ENCODE measurements at places on chromosomes 5 and 9.

- peak; percentile 32 for DNase-seq
Measured at GRCh38 chr9:90002397-90003271, 397.8 kb downstream of the GADD45G start.

DNA sequence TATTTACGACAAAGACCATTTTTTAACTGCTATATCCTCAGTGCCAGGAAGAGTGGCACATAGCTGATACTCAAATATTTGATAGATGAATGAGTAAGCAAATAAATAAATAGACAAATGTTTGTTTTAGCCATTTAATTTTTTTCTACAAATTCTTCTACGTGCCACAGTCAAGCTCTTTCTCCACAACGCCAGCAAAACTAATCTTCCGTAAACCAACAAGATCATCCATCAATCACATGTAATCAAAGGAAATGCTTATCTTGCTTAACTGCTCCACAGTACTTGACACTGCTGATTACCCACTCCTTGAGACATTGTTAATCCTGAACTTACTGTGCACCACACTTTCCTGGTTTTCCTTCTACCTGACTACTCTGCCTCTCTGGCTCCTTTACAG lies 136.7 kb downstream of the EDIL3 start:
- no peak for DNase-seq

DNA sequence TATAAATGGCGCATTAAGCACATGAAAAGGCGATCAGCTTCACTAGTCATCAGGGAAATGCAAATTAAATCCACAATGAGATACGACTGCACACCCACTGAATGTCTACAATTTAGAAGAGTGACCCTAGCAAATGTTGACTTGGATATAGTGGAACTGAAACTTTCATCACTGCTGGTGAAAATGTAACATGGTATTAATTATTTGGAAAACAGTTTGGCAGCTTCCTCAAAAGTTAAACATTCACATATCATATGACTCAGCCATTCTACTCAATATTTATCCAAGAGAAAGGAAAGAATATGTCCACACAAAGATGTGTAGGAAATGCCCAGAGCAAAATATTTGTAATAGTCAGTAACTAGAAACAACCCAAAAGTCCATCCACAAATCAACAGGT lies 146.5 kb downstream of the LPAR1 start:
- peak; percentile 68 for DNase-seq

DNA sequence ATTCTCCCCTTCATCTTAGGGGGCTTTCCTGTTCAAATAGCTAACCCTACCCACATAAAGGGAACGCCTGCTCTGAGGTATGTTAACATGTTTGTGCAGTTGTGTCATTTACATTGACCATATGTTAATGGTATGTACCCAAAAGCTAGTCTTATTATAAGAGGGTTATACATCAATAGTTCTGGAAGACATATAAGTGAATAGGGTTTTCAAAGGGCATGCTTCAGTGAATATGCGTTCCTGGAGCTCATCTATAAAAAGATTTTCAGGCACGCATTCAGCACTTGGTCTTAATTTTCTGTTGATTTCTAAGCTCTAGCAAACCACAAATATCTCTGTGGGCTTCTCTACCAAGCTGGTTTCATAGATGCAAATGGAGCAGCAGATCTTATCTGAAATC lies 766.1 kb downstream of the IRX1 start:
- DNase-seq = peak; percentile 84

GRCh38 chr5:27048510-27048909 lies 10.1 kb upstream of the CDH9 start:
- DNase-seq = no peak

DNA sequence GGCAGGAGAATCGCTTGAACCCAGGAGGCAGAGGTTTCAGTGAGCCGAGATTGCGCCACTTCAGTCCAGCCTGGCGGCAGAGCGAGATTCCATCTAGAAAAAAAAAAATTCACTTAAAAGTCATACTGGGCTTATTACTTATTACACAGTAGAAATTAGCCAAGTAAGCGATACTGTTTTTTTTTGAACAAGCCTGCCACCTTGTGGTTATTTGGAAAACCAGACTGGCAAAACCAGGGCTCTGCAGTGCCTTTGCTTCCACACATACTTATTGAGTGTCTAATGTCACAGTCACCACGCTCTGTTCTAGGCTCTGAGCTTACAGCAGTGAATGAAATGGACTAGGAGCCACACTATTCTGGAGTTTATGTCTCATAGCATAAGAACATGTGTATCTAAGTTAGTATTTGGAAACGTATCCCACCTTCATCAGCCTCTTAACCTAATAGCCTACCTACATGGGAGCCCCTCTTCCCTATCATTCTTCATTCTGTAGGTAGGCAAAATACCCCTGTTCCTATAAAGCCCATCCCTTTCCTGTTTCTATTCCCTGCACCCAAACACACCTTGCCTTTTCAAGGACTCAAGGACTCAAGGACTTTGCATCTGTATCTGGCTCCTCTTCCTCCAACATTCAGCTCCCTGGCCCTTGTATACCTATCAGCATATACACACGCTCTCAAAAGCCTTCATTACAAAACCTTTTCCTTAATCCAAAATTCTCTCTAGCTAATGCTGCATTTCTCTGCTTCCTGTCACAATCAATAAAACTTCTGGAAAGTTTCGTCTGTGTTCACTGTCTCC lies 13.9 kb upstream of the BASP1 start:
- DNase-seq = peak; percentile 81

GRCh38 chr5:40733879-40734563 lies 21.7 kb downstream of the TTC33 start:
- no peak for DNase-seq

GRCh38 chr9:13224366-13224765 lies 55.1 kb downstream of the MPDZ start:
- no peak for DNase-seq

DNA sequence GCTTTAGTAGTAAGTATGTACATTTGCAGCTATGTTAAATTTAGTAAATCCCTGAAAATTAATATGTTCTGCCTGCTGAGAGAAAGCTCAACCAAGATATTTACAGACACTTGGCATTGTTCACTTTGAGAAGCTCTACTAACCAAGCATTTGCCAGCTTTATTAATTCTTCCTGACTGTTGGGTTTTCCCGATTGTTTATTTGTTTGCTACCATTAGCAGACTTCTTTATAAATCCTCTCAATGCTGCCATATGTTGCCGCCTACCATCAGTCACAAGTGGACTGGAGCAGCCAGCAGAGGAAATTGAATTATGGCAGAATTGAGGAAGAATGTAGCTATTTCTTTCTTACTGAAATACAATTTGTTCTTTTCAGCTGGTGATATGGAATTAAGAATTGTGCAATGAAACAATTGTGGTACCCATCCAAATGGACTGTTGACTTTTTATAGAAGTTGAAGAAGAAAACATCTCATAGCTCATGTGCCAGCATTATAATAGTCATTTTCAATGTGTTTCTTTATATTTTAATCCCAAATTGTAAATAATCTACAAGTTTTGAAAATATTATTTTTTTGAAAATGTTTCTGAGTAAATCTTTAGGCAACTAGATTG lies 588.7 kb upstream of the CDH6 start:
- no peak for DNase-seq

DNA sequence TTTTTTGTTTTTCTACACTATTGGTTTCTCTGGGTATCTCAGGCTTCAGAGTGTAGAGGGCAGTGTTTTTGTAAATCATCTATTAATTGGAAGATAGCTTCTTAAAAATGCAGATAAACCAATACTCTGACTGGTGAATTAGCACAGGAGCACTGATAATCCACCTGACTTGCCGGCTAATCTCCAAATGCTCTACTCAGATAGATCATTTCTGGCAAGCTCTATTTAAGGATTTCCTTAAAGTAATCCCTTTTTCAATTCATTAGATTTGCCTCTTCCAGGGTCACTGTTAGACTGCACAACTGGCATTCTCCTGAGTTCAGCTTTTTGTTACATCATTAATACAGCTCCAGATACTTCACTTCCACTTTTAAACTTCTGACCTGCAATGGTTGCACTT lies 1390.3 kb upstream of the NUDT12 start:
- no peak for DNase-seq

DNA sequence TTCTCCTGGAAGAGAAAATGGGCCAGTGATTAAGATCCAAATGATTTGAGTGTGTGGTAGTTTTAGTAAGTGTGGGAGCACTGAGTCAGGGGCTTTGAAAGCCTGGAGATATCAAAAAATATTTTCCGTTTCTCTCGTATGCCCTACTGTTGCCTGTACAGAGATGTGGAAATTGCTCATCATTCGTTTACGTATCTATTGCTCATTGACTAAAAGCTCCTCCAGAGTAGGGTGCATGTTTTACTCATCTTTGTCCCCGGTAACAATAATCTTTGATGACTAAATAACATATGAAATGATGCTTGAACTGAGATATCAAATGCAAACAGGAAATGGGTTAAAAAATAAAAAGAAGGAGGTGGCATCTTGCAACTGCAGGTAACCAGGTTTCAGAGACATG lies 114.2 kb upstream of the FST start:
- DNase-seq = no peak

DNA sequence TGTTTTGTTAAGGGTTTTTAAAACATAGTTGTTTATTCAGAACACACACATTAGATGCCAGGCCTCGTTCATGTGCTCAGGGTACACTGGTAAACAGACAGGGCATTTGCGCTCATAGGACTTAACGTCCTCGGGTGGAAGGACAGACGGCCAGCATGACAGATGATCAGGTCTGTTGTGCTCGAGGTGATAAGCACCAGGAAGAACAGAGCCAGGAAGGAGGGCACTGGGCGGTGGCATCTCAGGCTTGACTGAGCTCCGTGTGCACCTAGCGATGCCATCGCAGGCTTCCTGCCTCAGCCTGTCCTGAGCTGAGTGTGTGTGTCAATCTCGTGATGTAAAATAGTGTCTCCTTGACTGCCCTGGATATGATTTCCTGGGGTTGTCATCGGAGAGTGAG lies 96.5 kb downstream of the EHMT1 start:
- no peak for DNase-seq

GRCh38 chr5:1443171-1443570 lies 2.1 kb downstream of the SLC6A3 start:
- DNase-seq = no peak

DNA sequence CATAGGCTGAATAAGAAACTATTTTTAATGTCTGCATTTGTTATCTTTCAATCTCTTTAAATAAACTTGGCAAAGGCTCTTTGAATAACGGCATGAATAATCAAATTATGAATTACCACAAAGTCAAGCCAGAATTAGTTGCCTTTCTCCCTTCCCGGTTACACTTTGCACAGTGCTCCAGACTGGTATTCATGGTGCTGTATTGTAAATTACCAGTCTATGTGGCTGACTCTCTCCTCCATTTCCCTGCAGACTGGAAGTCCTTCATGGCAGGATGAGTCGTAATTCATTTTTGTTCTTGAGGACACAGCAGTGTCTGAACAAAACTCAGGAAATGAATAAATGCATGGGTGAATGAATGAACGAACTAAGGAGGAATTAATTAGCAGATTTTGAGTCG lies 142.9 kb downstream of the GNA14 start:
- no peak for DNase-seq

DNA sequence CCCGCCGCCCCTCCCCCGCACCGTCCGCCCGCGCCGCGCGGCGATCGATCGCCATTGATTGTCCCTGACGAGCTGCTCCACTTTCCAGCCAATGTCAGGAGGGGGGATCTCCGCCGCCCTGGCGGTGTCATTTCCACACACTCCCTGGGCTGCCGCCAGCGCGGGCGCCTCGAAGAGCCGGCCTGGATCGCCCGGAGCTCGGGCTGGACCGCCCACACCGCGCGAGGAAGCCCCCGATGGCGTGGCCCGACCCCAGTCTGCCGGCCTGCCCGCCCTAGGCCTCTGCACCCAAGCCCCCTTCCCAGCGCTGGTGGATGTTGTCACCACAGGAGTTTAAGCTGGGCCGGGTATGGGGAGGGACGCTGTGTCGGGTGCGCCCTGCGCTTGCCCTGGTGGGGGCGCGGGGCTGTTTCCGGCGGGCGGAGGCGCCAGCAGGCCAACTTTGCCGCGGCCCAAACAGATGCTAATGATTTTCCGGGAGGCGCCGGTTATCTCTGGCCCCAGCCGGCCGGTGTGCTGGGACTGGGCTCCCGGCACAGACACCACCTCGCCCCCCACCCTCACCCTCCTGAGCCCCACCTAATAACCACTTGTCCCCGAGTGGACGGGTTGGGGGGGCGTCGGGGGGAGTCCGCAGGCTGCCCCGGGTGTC lies 10.6 kb upstream of the CXXC5 start:
- peak; percentile 82 for DNase-seq
